ENCODE measurements at places on chromosomes 16 and 17.

DNA sequence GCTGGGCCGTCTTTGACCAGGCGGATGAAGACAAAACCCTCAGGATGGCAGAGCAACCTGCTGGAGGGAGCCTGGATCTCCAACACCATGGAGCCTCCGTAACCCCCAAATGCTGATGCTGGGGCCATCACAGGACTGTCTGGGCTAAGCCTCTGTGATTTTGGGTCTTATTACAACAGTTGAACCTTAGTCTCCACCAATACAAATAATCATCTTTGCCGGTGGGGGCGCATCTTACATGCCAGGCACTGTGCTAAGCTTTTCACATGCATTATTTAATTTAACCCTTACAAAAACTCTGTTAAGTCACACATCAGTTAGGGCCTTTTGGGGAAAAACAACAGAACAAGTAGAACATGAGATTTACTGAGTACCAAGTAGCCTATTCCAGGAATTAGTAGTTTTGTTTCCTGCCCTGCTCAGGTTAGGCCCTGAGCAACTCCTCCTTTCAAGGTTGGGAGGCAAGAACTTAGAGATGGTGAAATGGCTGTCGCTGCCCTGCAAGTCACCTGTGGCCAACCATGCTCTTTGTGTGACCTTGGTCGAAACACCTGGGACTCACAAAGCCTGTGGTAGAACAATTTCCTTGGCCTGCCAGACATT, 8.9 kb upstream of the ITGAM start:
- no peak for DNase-seq

DNA sequence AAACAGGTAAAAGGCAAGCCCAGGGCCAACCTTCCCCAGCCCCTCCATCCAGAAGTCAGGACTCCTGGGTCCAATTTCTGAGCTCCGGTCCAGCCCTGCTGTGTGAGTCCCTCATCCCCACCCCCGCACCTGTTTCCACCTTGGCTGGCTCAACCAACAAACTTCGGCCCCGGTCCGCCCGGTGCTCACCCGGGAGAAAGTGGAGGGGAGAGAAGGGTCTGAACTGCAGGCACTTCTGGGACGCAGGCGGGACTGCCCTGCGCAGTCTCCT, 541 bp downstream of the RHBDF2 start:
- DNase-seq, result no peak

- DNase-seq, result no peak
Measured at GRCh38 chr17:56826611-56827414, 6.9 kb downstream of the C17orf67 start.

GRCh38 chr16:53745086-53745485, 41.1 kb downstream of the FTO start:
- DNase-seq, result no peak

DNA sequence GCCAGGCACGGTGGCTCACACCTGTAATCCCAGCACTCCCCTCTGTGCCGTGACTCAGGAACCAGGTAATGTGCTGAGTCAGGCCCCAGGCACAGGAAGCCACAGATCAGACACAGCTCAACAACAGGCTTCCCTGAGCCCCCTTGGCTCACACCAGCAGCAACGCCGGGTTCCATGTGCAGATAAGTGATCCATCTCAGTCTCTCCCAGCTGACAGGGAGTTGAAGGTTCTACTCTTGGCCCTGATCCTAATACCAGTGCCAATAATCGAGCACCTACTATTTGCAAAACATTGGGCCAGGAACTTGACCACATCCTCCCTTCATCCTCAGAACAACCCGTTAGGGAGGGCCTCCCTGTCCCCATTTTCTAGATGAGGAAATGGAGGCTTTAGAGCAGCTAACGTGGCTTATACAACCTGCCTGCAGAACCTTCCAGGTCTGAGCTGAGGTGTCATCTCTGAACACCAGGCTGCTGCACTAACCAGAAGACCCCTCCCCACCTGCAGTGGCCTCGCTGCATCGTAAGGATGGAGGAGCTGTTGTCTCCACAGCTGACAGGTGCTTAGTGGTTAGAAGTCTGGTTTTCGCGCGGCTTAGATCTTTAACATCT, 64.8 kb upstream of the AMZ2 start:
- no peak for DNase-seq

DNA sequence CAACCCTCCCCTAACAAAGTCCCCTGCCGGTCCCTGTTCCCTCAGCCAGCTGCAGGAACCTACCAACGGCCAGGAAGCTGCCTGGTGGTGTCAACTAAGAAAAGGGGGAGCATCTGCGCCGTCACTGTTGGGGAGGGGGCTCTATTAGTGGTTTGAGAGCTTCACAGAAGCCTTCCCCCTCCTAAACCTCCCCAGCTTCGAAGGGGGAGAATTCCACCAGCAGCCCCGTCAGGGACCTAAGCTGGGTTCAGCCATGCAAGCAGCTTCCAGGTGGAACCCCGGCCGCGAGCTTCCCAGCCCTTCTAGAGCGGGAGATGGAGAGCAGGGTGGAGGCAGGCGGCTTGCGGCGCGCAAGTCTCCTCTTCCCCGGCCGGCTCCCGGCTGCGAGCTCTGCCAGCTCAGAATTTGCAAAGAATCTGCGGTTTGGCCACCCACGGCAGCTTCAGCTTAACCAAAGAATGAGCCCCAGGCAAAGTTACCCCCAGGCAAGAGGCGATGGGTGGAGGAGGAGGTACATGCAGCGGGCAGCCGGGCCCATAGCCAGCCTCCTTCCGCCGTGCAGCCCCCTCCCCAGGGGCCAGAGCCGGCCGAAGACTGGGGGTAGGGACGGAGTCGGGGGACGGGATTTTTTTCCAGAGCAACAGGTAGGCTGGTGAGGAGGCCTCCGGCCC, 33.7 kb downstream of the DDX19A start:
- DNase-seq, result peak; percentile 61

DNA sequence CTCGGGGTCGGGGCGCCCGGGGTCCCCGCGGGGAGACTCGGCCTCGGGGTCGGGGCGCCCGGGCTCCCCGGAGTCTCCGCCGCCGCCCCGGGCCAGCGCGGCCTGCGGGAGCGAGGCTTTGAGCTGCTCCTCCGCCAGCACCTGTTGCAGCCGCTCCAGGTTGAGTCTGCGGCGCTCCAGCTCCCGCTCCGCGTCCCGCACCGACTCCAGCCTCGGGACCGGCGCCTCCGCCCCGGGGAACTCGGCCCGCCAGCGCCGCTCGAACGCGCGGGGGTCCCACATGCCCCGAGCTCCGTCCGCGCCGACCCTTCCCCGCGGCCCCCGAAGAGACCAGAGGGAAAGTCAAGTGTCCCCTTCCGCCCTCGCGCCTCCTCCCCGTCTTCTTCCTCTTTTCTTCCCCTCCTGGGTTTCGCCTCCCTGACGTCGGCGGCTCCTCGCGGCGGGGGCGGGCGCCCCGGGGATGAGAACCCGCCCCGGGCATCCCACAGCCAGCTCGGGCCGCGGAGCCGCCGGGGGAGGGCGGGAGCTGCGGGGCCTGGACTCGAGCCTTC, 40.8 kb upstream of the BHLHA9 start:
- peak; percentile 8 for DNase-seq

DNA sequence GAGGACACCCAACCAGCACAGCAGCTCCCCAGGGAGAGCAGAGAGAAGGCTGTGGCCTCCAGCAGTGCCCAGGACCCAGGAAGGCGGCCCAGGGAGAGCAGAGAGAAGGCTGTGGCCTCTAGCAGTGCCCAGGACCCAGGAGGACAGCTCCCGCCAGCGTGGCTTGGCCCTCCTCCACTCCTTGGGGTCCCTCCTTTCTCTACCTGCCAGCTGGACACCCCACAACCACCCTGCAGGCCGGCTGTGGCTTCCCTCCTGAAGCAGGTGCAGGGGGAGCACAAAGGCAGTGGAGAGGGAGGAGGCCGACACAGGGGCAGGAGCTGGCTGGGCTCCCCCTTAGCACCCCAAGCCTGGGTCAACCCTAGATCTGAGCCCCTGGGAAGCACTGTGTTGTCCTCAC, 54.1 kb upstream of the FASN start:
- no peak for DNase-seq

Data from occipital lobe (tissue), 3 donors.